Activated CD4-positive, alpha-beta memory T cell treated with anti-CD3 and anti-CD28 coated beads for 36 hours (primary cell): ENCODE measurements at places on chromosomes 1 and 21. TPM values are rescaled to one million over a fixed set of nuclear protein-coding genes. Genes with fewer than 3 reads are reported as not detected.

GRCh38 chr1:19512545-19512944 is 27.2 kb upstream of the CAPZB start:
- no peak overlapping the region for H3K4me3 ChIP-seq
- H3K4me1 ChIP-seq = peaks cover 19% of the 10 kb centered on the region
- peak overlapping the region; percentile 21 for H3K27ac ChIP-seq
- no peaks in the 10 kb centered on the region for H3K27me3 ChIP-seq
- no peaks in the 10 kb centered on the region for H3K36me3 ChIP-seq
- no peak for DNase-seq

Gene PRAMEF15
- total RNA-seq = not detected

DNA sequence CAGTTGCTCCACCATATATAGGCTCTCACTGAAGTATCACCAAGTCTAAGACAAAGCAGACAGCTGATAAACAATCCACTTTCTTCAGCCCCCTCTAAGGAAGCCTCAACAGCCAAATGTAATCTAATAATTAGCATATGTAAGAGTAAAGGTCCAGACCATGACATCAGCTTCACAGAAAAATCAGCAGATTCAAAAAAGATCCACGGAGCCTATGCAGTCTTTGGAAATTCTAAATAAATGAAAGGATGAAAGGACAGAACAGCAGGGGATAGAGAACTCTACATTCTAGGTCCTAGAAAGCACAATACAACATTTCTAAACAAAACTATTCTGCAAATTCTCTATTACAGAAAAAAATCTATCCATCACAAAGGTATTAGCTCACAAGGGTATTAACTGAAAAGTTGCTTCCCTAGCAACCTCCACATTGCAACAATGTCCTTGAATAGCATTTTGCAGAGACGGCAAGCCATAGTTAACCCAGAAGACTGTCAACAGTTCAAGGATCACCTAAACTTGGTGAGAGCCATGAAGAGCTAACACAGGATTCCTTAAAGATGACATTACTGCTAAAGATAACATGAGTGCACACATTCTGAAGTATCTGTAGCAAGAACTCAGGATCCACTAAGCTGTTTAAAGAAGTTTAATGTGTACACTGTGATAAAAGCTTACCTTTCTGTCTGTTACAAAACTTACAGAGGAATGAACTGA is 74.3 kb downstream of the SIPA1L2 start:
- H3K27me3 ChIP-seq = no peaks in the 10 kb centered on the region
- no peak for DNase-seq
- H3K4me3 ChIP-seq = no peak overlapping the region
- H3K27ac ChIP-seq = no peak overlapping the region

Gene NTMT2
- total RNA-seq = not detected

DNA sequence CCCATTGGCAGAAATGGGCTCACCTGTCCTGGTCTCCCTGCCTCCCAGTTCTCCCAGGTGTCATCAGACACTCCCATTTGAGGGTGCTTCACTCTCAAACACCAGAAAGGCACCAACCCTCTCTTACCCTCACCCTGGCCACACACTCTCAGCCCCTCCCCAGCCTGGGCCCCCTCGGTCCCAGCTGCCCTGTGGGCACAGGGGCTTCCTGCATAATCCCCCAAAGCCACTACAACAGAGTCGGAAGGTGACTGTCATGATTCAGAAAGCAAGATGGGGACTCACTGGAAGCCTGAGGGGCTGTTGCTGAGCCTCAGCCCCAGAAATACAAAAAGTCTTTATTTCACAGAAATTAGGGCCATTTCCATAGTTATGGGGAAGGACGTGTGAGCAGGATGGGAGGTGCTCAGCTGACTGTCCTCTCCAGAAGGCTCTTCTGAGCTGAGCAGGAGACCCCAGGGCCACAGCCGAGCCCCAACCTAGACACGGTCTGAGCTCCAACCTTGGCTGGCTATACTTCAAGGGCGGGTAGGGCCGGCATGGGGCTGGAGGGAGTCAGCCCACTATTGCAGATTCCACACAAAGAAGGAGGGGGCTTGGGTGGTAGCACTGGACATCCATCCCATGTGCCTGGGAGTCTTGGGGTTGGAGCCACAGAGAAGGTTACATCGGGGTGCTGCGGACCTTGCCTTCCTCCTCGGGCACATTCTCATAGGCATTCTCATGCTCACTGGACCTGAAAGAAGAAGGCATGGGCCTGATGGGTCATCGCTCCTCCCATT is 6.3 kb downstream of the PDZK1IP1 start:
- H3K27me3 ChIP-seq = peaks cover 27% of the 10 kb centered on the region
- H3K4me3 ChIP-seq = no peak overlapping the region
- peaks cover 8% of the 10 kb centered on the region for H3K4me1 ChIP-seq
- no peak for DNase-seq

Gene CLIC6
- total RNA-seq = 0.10 TPM

GRCh38 chr1:201500670-201501120 is 6.2 kb downstream of the CSRP1 start:
- H3K27me3 ChIP-seq = no peaks in the 10 kb centered on the region
- H3K36me3 ChIP-seq = no peaks in the 10 kb centered on the region
- peaks cover 20% of the 10 kb centered on the region for H3K4me1 ChIP-seq
- H3K27ac ChIP-seq = no peak overlapping the region
- DNase-seq = no peak

DNA sequence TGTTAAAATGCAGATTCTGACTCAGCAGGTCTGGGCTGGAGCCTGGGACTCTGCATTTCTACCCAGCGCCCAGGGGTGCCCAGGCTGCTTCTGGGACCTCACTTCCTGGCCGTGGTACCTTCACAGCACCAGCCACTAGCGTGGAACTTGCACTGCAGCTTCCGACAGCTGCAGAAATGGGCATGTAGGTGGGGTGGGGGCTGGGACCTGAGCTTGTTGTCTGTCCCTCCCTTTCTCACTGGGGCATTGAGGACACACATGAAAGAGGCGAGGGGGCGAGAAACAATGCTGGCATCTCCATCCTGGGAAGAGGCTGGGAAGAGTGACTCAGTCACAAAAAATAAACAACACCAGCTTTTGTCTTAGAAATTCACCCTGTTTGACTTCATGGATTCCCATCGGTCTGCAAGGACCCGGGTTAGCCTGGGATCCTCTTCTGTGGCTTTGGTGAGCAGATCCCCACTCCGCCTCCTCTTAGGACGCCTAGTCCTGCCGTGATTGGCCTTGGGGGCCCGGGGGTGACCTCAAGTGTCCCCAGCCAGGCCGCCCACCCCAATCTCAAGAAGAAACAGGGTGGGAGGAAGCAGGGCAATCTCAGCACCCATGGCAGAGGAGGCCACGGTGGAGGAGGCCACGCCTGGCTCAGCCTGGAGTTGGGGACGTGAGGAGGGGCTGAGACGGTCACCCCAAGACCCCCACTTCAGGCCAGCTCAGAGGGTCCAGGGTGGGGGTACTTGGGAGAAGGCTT is 29.9 kb upstream of the POFUT2 start:
- peaks cover 6% of the 10 kb centered on the region for H3K4me1 ChIP-seq
- H3K27ac ChIP-seq = no peak overlapping the region
- H3K4me3 ChIP-seq = no peak overlapping the region
- no peaks in the 10 kb centered on the region for H3K36me3 ChIP-seq
- no peak for DNase-seq
- peaks cover 2% of the 10 kb centered on the region for H3K27me3 ChIP-seq

- H3K27me3 ChIP-seq = no peaks in the 10 kb centered on the region
- H3K27ac ChIP-seq = peak overlapping the region; percentile 97
- DNase-seq = peak; percentile 50
- peaks cover 20% of the 10 kb centered on the region for H3K36me3 ChIP-seq
- peaks cover 15% of the 10 kb centered on the region for H3K4me1 ChIP-seq
These were observed 1.4 kb upstream of the KLHL21 start for GRCh38 chr1:6603915-6604558.

Gene GPR61
- total RNA-seq = not detected

- H3K27me3 ChIP-seq = no peaks in the 10 kb centered on the region
- no peaks in the 10 kb centered on the region for H3K4me1 ChIP-seq
- no peak for DNase-seq
These were observed 23.8 kb downstream of the AJAP1 start for GRCh38 chr1:4678066-4678717.

DNA sequence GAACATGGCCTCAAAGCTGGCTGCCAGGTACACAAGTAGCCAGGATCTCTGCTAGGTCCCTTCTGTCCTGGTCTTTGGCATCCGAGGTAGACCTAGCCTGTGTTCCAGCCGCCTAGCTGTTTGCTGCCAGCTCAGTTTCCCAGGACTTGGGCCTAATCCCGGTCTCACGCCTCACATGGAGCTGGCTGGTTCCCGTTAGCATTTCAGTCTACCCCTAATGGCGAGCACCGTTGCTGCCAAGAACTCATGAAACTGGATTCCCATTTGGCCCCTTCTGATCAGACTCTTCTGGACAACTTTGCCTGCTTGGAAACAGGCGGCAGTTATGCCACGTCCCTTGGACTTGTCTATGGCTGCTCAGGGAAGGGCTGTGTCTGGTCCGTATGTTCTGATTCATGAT is 26.2 kb upstream of the HHAT start:
- H3K4me3 ChIP-seq = no peak overlapping the region
- H3K27me3 ChIP-seq = peaks cover 7% of the 10 kb centered on the region
- H3K36me3 ChIP-seq = no peaks in the 10 kb centered on the region
- H3K27ac ChIP-seq = no peak overlapping the region
- H3K4me1 ChIP-seq = no peaks in the 10 kb centered on the region

- H3K27ac ChIP-seq = no peak overlapping the region
- no peak for DNase-seq
- no peak overlapping the region for H3K4me3 ChIP-seq
- no peaks in the 10 kb centered on the region for H3K36me3 ChIP-seq
These were observed 23.6 kb downstream of the LAMC2 start for GRCh38 chr1:183209533-183210158.

DNA sequence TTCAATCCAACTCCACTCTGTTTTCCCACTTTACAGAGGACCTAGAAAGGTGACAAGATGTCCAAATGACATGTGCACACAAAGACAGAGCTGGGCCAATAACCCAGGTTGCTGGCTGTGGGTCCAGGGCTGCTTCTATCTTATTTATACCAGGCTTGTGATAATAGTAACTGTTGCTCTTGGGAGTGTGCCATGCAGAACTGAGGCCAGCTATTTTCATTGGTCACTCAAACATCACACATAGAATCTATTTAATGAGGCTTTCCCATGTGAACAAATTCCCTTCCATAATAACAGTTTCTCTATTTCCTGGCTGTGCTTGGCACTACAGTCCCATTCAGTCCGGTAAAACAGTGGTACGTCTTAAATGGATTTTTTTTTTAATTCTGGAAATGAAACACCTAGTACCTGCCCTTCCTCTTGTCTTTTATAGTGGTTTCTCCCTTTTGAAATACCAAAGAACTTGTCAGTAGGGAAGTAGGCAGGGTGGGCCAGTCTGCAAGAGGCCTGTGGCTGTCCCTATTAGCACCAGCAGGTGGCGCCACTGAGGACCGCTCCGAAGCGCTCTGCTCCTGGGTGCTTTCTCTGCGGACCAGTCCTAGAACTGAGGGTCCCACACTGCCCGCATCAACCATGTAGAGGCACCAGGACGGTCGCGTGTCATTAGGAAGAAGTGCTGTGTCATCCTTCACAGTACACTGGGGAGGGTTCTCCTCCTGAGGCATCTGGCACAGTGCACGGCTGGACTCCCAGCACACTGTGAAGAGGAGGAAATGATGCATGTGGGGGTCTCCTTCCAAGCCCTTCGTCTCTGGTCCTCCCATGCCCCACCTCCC is 52.1 kb downstream of the GPR161 start:
- H3K36me3 ChIP-seq = no peaks in the 10 kb centered on the region
- no peaks in the 10 kb centered on the region for H3K27me3 ChIP-seq
- H3K27ac ChIP-seq = no peak overlapping the region

Gene RNU1-1
- total RNA-seq = 1,409 TPM

DNA sequence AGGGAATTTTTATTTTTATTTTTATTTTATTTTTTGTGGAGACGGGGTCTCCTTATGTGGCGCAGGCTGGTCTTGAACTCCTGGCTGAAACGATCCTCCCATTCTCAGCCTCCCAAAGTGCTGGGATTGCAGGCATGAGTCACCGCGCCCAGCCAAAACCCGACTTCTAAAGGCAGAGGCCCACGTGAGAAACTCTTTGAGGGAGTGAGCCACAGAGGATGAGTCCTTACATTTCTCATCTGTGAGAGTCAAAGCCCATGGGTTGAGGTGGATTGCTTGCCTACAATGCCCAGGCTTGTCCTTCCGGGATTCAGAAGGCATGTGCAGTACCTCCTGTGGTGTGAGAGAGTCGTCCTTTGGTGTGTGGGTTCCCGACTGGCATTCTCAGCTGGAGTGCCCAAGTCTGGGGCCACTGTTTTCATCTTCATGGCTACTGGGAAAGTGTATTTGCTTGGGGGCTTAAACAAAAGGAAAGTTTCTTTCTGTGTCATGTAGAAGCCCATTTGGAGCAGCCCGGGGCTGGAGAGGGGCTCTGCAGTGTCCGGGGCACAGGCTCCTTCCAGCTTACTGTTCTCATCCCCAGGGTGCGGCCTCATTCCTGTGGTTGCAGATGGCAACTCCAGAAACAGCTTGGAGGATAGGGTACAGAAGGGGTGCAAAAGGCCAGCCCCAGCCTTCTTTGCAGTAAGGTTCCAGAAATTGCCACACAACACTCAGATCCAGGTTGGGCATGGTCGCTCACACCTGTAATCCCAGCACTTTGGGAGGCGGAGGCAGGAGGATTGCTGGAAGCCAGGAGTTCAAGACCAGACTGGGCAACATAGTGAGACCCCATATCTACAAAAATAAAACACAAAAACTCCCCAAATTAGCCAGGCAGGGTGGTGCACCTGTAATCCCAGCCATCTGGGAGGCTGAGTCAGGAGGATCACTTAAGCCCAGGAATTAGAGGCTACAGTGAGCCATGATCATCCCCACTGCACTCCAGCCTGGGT is 29.4 kb upstream of the CSF3R start:
- DNase-seq = peak; percentile 8
- no peaks in the 10 kb centered on the region for H3K4me1 ChIP-seq

GRCh38 chr1:144551107-144551542 is 41.6 kb upstream of the PPIAL4F start:
- no peak for DNase-seq
- H3K36me3 ChIP-seq = peaks cover 7% of the 10 kb centered on the region
- no peaks in the 10 kb centered on the region for H3K27me3 ChIP-seq
- peak overlapping the region; percentile 99 for H3K27ac ChIP-seq
- peak overlapping the region; percentile 89 for H3K4me3 ChIP-seq

Gene ENAH
- total RNA-seq = 0.95 TPM

GRCh38 chr1:117754061-117754969 is 148.5 kb downstream of the TENT5C start:
- H3K4me1 ChIP-seq = peaks cover 17% of the 10 kb centered on the region
- DNase-seq = peak; percentile 45
- H3K36me3 ChIP-seq = no peaks in the 10 kb centered on the region
- no peak overlapping the region for H3K27ac ChIP-seq
- no peak overlapping the region for H3K4me3 ChIP-seq

DNA sequence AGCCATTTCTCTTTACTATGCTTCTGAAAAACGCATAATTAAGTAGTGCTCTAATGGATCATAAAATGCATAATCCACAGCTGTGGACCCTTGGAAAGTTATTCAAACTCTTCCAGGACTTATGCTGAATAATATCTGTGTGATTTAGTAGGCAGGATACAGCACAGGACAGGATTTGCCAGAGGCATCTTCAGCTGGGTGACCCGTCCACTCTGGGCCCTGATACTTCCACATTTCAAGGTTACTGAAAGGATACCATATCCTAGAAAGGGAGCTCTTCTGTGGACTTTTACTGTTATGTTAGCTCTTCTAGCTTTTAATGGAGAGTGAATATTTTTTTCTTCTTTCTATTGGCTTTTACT is 49.6 kb downstream of the MAP10 start:
- H3K4me1 ChIP-seq = peaks cover 5% of the 10 kb centered on the region
- H3K27me3 ChIP-seq = peaks cover 12% of the 10 kb centered on the region
- no peak for DNase-seq
- no peak overlapping the region for H3K27ac ChIP-seq

- DNase-seq = no peak
- H3K27ac ChIP-seq = no peak overlapping the region
- H3K4me3 ChIP-seq = no peak overlapping the region
- no peaks in the 10 kb centered on the region for H3K4me1 ChIP-seq
- H3K36me3 ChIP-seq = no peaks in the 10 kb centered on the region
These were observed 1161.8 kb downstream of the MRPL39 start for GRCh38 chr21:24445517-24445916.
